ENCODE measurements at places on chromosomes 16 and 17.

DNA sequence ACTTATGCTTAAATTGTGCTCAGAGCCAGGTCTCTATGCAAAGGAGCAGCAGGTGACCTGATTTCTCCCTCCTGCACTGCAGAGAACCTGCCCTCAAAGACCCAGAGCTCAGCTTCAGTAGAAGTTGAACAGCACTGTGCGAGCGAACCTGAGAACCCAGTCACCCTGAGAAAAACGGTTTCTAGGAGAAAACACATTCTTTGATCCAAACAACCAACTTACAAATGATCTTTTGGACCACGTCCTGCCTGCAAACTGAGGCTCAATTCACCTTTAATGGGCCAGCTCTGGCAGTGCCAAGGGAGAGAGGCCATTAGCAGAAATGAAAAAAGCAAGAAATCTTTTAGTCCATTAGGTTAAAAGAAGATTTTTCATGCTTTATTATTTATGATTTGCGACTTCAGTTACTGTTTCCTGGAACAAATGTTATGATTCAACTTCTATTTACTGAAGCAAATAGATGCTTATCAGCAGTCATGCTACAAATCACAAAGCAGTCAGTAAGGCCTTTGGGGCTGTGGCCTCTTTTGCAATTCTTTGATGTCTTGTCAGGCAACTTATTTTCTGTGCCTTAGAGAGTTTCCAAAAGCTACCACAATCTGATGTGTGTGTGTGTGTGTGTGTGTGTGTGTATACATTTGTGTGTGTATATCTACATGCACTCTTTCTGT, 65.7 kb upstream of the LRRC37A3 start:
- peak; percentile 37 for DNase-seq

DNA sequence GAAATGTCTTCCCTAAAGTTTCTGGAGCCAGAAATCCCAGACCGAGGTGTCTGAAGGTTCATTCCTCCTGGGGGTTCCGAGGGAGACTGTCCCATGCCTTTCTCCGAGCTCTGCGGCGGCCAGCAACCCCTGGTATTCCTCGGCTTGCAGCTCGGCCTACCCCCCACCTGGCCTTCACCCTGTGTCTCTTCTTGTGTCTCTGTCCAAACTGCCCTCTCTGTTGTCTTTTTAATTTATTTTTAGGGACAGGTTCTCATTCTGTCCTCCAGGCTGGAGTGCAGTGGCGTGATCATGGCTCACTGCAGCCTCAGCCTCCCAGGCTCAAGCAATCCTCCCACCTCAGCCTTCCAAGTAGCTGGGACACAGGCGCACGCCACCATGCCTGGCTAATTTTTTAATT, 211.7 kb downstream of the SEC14L1 start:
- no peak for DNase-seq

DNA sequence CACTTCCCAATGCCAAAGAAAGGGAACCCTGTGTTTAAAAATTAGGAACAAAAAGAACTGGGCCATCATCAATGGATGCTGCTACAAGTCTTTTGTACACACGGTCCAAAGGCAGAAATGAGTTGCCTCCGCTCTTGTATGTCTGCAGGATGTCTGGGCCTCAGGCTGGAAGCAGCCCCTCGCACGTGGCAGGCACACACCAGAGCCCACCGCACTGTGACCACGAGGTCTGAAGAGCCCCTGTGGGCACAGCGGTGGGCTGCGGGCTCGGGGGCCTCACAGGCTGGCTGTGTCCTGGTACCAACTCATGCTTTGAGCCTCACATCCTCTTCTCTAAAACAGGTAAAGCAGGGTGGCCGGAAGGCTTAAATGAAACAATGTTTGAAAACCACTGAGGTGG, 309.3 kb downstream of the C16orf95 start:
- DNase-seq = no peak

DNA sequence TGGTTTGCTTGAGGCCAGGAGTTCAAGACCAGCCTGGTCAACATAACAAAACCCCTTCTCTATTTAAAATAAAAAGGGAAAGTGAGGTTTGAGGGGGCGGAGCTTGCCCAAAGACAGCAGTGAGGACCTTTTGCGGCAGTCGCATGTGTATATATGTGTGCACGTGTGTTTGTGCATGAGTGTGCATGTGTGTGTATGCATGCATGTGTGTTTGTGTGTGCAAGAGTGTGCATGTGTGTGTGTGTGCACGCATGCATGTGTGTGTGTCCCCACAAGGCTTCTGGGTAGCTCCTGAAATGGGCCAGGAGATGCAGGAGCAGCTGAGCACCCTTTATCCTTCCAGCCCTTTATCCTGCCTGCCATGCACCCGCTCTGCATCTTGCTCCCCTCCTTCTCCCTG, 9.0 kb downstream of the RHBDL3 start:
- DNase-seq = no peak

- DNase-seq = peak; percentile 86
Observed at GRCh38 chr17:41530062-41531048, 2.2 kb upstream of the KRT19 start.

DNA sequence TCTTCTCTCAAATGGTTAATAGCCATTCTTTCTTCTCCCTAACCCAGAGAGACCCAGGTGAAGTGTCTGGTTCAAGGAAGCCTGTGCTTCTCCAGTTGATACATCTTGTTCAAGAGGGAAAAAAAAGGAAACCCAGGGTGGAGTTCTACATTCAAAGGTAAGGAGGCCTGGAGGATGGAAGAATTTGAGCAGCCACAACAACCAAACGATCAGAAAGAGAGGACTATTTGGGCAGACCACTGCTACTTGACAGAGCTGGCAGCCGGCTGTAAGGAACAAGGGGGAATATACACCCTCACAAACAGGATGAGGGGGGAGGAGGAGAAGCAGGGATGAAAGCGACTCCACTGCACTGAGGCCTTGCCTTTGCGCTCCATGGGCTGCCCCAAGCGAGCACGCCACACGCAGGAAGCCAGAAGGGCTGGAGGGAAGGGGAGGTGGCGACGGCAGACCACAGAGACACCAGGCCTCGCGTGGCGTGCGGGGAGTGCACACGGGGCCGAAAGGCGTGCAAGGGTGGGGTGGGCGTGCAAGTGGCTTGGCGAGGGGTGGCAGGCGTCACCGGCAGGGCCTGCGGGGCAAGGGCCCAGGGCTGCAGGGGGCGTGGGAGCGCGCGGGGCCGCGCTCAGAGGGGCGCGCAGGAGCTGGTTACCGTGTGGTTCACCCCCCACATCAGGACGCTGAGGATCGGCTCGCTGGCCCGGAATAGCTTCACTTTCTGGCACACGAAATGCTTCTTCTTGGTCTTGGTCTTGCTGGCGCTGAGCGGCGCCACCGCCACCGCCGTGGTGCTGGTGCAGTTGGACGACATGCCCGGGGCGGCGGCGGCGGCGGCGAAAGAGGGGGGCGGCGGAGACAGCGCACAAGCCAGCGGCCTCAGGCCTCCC, 499 bp downstream of the PIP4K2B start:
- DNase-seq = peak; percentile 73

- DNase-seq = no peak
Observed at GRCh38 chr16:68230956-68231355, 5.0 kb downstream of the ESRP2 start.

- DNase-seq = no peak
Observed at GRCh38 chr17:71003736-71004135, 834.4 kb downstream of the KCNJ2 start.

- peak; percentile 10 for DNase-seq
Observed at GRCh38 chr16:17149904-17150483, 320.8 kb downstream of the XYLT1 start.
